ENCODE measurements at places on chromosomes 2 and 18.
A peak's percentile ranks its signal among the peaks of the same experiment; 100 is the strongest.

- peak; percentile 46 for DNase-seq
Measured at GRCh38 chr18:77131100-77131651, 1.4 kb downstream of the MBP start.

DNA sequence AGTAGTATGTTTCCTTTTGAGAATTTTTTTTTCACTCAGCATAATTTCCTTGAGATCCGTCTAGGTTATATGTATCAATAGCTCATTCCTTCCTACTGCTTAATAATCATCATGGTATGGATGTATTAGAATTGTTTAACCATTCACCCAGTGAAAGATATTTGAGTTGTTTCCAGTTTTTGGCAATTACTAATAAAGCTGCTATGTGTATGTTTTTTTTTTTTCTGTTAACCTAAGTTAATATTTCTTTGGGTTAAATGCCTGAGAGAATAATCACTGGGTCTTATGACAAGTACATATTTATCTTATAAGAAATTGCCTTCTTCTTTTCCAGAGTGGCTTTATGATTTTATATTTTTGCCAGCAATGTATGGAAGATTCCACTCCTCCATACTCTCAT, 96.4 kb upstream of the ST6GAL2 start:
- peak; percentile 43 for DNase-seq

- no peak for DNase-seq
Measured at GRCh38 chr2:186599186-186599778, 9.4 kb downstream of the ITGAV start.

DNA sequence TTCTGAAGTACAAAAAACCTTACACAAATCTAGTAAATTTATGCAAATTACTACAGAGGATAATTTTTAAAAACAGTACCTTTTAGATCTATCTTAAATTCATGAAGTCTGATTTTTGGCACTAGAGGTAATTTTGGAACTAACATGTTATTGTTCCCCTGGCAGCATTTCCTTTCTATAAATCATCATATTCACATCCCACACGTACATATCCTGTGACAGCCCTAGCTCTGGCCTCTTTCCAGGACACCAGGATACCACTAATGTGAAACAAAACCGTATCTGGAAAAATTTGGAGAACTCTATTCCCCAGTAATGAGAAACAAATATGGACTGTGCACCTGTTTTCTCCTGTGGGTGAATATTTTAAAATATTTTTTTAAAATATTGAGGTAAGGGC, 14.0 kb upstream of the BIRC6 start:
- DNase-seq, result no peak

DNA sequence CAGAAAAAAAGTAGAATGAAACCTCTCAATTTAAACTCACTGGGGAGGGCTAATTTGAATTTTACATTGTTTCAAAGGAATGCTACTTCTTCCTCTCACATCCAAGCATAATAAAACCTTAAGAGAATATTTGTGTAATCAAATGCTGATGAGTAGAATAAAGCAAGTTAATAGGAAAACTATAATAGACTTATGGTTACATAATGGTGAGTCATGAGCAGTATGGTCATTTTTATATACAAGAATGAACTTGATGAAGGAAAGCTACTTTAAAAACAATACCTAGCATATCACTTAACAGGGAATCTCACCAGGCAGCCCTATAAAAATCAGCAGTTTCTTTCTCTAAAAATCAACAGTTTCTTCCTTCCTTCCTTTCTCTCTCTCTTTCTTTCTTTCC, 80.3 kb downstream of the VSNL1 start:
- peak; percentile 57 for DNase-seq

GRCh38 chr2:74168739-74169138, 9.9 kb downstream of the MOB1A start:
- no peak for DNase-seq

GRCh38 chr18:70422391-70422965, 133.6 kb downstream of the SOCS6 start:
- DNase-seq, result no peak

DNA sequence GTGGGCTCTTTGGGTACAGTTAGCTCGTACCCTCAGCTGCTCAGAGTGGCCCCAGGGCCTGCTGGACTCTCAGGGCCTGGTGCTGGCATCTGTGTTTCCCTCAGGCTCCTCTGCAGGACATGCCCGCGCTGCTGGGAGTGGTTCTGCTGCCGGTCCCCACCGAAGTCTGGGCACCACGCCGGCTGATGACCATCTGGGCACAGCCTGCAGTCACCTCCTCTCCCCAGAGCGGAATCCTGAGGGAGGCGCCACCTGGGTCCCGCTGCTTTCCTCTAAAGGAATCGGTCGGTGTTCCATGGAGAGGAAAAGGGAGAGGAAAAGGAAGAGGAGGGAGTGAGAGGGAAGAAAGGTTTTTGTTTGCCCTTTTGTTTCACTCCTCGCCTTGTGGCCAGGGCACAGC, 43.6 kb downstream of the MC2R start:
- DNase-seq, result no peak

GRCh38 chr2:16622399-16622968, 43.1 kb downstream of the CYRIA start:
- peak; percentile 40 for DNase-seq

GRCh38 chr2:11955314-11955713, 208.9 kb downstream of the LPIN1 start:
- no peak for DNase-seq

GRCh38 chr2:633371-633770, 43.8 kb downstream of the TMEM18 start:
- DNase-seq, result no peak

GRCh38 chr2:190718652-190719526, 70.0 kb downstream of the NAB1 start:
- DNase-seq, result peak; percentile 32

GRCh38 chr2:161113693-161114575, 46.3 kb upstream of the TANK start:
- no peak for DNase-seq

DNA sequence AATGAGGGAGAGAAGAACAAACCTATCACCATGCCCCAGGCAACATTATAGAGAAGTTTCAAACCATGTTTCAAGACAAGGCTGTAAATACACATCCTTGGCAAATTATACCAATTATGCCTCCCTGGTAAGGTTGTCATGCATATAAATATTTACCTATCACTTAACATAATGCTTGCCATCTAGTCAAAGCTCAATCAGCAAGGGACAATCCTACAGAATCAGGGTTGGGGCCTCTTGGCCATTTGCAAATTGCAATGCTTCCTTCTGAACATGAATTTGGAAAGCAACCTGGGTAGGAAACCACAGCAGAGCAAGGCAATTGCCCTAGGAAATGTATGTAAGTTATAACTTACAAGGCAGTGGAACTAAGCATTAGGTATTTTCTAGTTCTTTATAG, 907.2 kb upstream of the CDH2 start:
- DNase-seq, result no peak

- no peak for DNase-seq
Measured at GRCh38 chr2:96209729-96210085, 1.1 kb upstream of the STARD7 start.

- DNase-seq, result no peak
Measured at GRCh38 chr2:37205689-37206341, 9.5 kb downstream of the CEBPZOS start.

DNA sequence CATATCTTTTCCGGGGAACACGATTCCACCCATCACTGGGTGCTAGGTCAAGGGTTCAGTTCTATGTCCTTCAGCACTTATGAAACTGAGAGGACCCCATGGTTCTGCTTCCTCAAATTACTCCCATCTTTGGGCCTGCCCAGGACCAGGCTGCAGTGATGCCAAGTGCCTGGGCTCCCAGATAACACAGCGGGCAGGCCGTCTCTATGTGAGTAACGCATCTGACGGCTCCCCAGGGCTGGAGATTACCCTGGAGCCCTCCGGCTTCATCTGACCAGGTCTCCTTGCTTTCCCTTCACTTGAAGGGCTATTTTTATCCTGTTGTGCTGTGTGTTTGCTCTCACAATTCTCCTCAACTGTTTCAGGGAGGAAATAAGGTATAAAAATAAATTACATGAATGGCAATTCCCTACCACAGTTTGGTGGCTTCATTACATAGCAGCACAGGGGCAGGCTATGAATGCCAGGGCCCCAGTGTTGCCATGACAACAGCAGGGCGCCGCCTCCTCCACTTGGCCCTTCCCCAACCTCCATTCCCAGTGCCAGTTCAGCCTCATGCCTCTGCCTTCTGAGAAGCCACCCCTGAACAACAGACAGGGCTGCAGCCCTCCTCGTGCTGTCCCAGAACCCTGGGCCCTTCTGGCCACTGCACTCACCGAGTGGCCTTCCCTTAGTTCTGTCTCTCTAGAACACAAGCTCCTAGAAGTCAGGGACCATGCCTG, 25.4 kb upstream of the TMEM131 start:
- DNase-seq, result no peak

GRCh38 chr2:75540994-75541393, 19.7 kb downstream of the EVA1A start:
- no peak for DNase-seq

DNA sequence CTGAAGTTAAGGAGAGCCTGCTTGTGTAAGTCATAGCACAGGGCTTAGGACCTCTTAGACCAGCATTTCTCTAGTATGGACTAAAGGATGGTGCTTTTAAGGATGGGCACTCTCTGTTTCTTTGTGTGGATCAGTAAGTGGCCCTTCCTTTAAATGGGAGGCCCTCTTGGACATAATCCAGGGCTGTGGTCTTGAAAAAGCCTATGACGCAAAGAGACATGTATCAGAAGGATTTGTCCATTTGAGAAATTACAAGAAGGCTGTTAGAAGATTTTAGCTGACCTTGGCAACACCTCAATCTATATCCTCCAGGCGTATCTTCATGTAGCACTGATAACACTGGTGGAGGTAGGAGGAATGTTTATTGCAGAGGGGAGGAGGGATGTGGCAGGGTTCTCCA, 79.2 kb downstream of the PRPF40A start:
- DNase-seq, result no peak

DNA sequence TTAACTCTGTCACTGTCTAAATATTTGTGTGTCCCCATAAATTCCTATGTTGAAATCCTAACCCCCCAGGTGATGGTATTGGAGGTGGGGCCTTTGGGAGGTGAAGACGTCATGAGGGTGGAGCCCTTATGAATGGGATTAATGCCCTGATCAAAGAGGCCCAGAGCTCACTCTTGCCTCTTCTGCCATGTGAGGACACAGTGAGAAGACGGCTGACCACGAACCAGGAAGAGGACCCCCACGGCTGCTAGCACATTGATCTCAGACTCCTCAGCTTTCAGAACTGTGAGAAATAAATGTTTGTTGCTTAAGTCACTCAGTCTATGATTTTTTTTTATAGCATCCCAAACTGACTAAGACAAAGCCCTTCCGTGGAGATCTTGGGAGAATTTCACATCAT, 71.2 kb downstream of the BCL2L11 start:
- DNase-seq, result peak; percentile 10

DNA sequence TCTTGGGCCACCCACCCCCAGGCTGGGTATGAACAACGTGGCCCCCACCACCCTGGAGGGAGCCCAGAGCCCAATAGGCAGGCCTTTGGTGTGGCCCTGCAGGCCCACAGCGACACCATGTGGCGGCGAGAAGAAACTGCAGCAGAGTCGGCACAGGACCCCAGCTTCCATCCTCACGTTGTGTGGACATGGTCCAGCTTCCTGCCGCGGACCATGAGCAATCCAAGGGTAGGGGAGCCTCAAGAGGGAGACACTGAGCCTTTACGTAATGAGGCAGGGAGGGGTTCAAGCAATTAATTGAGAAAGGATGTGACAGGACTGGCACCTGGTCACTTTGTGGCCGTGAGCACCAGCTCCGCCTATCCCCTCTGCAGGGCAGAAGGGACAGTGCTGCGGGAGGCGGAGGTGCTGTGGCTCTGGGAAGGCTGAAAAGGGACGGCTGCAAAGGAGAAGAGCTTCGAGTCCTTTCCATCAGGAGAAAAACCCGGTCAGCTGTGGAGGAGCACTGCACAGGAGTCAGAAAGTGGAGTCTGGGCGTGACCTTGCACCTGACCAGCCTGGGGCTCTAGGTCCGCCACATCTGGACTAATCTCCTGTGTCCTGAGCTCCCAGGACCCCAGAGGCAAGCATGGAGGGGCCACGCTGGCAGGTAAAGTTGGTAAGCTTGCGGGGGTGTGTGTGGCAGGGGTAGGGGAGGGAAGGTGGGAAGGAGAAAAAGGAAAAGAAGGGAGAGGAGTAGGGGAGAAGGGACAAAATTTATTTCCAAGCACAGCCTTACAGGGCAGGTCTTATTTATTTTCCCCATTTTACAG, 44.9 kb downstream of the TMEM37 start:
- peak; percentile 62 for DNase-seq

Data from astrocyte of the spinal cord (primary cell).